Neural cell (in vitro differentiated cells): ENCODE measurements at places on chromosomes 2 and 18. TPM values are rescaled to one million over a fixed set of nuclear protein-coding genes. Genes with fewer than 3 reads are reported as not detected.

SATB2 gene
- polyA plus RNA-seq: 0.21 TPM in 1 of 2 replicates, not detected in the other

IKZF2 gene
- 5.6 and 5.9 TPM in 2 replicates for polyA plus RNA-seq

MYO7B gene
- polyA plus RNA-seq: 0.16 TPM in 1 of 2 replicates, not detected in the other

CHRND gene
- polyA plus RNA-seq: not detected in 2 replicates

PNO1 gene
- polyA plus RNA-seq: 10.9 and 12.1 TPM in 2 replicates

MGAT4A gene
- polyA plus RNA-seq: 29.9 and 54.8 TPM in 2 replicates

DSEL gene
- polyA plus RNA-seq: 31.2 and 33.6 TPM in 2 replicates

GREB1 gene
- 17.2 and 24.5 TPM in 2 replicates for polyA plus RNA-seq

STAT4 gene
- polyA plus RNA-seq: 3.7 and 5.1 TPM in 2 replicates

RGPD5 gene
- 20.2 and 22.1 TPM in 2 replicates for polyA plus RNA-seq

C2orf78 gene
- polyA plus RNA-seq: not detected in 2 replicates

ALKAL2 gene
- polyA plus RNA-seq: not detected in 2 replicates

SLC30A3 gene
- polyA plus RNA-seq: not detected in 2 replicates

CDH20 gene
- polyA plus RNA-seq: 0.78 and 1.7 TPM in 2 replicates
